ENCODE measurements at places on chromosomes 16 and 17. TPM values are rescaled to one million over a fixed set of nuclear protein-coding genes. Genes with fewer than 3 reads are reported as not detected.

The MLST8 gene
- 18.5 TPM for total RNA-seq

The PTX4 gene
- total RNA-seq = not detected

The NTHL1 gene
- 22.5 TPM for total RNA-seq

The CX3CL1 gene
- total RNA-seq = 3.1 TPM

The LAT gene
- total RNA-seq = 1.3 TPM

The OR3A3 gene
- total RNA-seq = not detected

The CCL1 gene
- not detected for total RNA-seq

The DNAH3 gene
- 0.63 TPM for total RNA-seq

The NPIPB9 gene
- 11.6 TPM for total RNA-seq

The PDILT gene
- total RNA-seq = not detected

The G6PC1 gene
- total RNA-seq = not detected

The CES3 gene
- total RNA-seq = 2.5 TPM

The SALL1 gene
- total RNA-seq = 11.9 TPM

The TPPP3 gene
- total RNA-seq = 3.8 TPM

The GPRC5B gene
- total RNA-seq = 30.7 TPM

The CPHXL2 gene
- not detected for total RNA-seq

The SULT1A4 gene
- total RNA-seq = 3.8 TPM

The TBC1D3L gene
- total RNA-seq = 22.5 TPM

The PHB1 gene
- total RNA-seq = 39.8 TPM

The KRT25 gene
- total RNA-seq = not detected

The RNF157 gene
- 37.6 TPM for total RNA-seq

The NLRC3 gene
- total RNA-seq = 0.94 TPM

The TP53TG3F gene
- total RNA-seq = not detected

The CA5A gene
- total RNA-seq = not detected

The FOXL1 gene
- total RNA-seq = 0.63 TPM

The TLCD2 gene
- total RNA-seq = 0.31 TPM

The GAS2L2 gene
- total RNA-seq = 0.31 TPM

The EVPL gene
- not detected for total RNA-seq

The DPEP1 gene
- total RNA-seq = 4.1 TPM

The GJC1 gene
- 109 TPM for total RNA-seq

The ARL6IP1 gene
- 375 TPM for total RNA-seq

The BMERB1 gene
- 108 TPM for total RNA-seq

The SDR42E1 gene
- total RNA-seq = not detected

The SDK2 gene
- total RNA-seq = 19.4 TPM

The MYCBPAP gene
- 2.2 TPM for total RNA-seq

The SCNN1B gene
- total RNA-seq = not detected

The CLDN7 gene
- not detected for total RNA-seq

The PRSS8 gene
- not detected for total RNA-seq

The KRT33A gene
- total RNA-seq = not detected

The CLEC18B gene
- total RNA-seq = 4.4 TPM

The HCRT gene
- not detected for total RNA-seq

The KRT27 gene
- not detected for total RNA-seq

The THRA gene
- 132 TPM for total RNA-seq

The PRSS33 gene
- not detected for total RNA-seq

The ALOX15B gene
- not detected for total RNA-seq

The KIF2B gene
- total RNA-seq = not detected

The HYDIN gene
- 75.1 TPM for total RNA-seq

The HOXB3 gene
- not detected for total RNA-seq

The TANGO6 gene
- 41.3 TPM for total RNA-seq

The KRTAP4-9 gene
- not detected for total RNA-seq
